ENCODE measurements at places on chromosomes 2 and 18. TPM values are rescaled to one million over a fixed set of nuclear protein-coding genes. Genes with fewer than 3 reads are reported as not detected.

- DNase-seq: peak; percentile 26
Measured at GRCh38 chr2:41698678-41699422, 349.0 kb upstream of the PKDCC start.

- no peak for DNase-seq
Measured at GRCh38 chr2:73921581-73921980, 5.1 kb upstream of the DGUOK start.

- peak; percentile 51 for DNase-seq
Measured at GRCh38 chr2:240905176-240905781, 857 bp upstream of the CROCC2 start.

DNA sequence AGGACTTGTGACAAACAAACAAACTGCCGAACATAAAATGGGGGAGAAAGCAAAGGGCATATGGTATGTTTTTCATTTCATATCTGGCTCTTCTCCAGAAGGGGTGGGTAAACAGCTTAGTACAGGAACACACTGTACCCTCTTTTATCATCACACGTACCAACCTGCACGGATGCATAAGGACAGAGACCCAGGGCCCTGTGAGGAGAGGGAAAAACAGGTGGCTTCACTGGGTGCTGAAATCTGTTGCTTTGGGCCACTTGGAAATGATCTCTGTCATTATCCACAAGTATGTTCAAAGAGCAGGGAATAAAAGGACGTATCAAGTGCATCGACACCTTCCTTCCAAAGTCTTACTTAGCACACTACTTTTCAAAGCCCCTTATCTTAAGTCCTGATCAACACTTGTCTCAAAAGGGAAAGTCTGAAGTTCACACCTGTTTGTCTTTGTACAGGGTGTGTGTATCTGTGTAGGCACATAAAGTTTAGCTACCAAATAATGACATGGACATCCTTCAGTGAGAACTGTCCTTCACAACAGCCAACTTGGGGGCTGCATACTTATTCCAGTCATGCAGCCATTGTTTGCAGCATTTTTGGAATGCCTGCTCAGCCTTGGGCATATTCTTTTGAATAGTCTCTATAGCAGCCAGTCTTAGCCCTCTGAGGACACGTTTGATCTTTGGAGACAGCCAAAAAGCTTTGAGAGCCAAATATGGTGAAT is 60.6 kb downstream of the IRS1 start:
- no peak for DNase-seq

GRCh38 chr2:158013891-158014290 is 87.8 kb upstream of the UPP2 start:
- DNase-seq: no peak

GRCh38 chr2:40213619-40214018 is 238.3 kb downstream of the SLC8A1 start:
- DNase-seq: no peak

DNA sequence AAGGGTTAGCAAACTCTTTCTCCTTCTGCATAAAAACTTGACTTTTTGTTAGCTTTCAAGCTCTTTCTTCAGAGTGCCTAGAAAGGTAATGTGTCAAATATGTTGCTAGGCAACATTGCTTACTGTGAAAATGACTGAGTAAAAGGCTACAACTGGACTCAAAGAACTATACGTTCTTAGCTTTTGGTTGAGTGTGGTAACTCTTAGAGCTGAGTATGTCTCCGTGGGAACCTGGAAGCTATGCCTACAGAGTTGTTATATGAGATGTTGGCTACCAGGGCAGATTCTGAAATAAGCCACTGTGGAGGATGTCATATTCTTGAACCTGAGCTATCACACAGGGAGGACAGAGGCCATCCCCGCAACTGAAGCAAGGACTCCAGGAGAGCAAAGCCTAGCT is 105.5 kb downstream of the ARL6IP6 start:
- DNase-seq: no peak

DNA sequence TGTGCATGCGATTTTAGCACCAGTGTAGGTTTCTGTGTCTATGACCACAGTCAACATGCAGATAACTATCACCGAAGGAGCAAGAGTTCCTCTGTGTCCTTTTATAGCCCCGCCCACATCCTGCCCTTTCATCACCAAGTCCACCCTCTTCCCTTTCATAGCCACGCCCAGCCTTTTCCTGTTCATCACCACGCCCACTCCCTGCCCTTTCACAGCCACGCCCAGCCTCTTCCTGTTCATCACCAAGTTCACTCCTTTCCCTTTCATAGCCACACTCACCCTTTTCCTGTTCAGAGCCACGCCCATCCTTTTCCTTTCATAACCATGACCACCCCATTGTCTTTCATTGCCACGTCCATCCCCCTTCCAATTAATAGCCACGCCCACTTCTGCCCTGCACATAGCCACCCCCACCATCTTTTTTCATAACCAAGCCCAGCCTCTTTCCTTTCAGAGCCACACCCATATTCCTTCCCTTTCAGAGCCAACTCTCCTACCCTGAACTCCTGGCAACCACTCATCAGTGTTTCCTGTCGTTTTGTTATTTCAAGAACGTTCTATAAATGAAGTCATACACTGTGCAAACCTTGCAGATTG is 273.9 kb downstream of the MYT1L start:
- DNase-seq: peak; percentile 17

DNA sequence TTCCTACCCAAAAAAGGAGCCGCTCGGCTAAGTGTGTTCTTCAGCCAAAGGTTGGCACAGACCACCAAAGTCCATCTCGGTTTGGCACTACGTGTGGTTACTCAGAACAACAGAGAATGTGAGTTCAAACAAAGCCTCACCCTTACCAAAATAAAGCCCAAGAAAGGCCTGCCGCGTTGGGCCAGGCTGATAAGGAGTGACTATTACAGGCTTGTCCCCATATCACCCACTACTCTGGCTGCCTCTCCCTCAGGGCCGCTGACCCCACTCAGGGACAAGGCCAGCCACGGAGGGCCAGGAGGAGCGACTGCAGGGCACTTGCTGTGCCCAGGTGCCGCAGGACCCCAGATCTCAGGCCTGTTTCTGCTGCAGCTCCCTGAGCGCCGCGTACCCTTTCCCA is 13.8 kb downstream of the HS1BP3 start:
- no peak for DNase-seq

GRCh38 chr18:48834413-48835031 is 116.2 kb downstream of the SMAD7 start:
- peak; percentile 36 for DNase-seq

GRCh38 chr2:86195808-86196387 is 636 bp upstream of the IMMT start:
- DNase-seq: no peak

DNA sequence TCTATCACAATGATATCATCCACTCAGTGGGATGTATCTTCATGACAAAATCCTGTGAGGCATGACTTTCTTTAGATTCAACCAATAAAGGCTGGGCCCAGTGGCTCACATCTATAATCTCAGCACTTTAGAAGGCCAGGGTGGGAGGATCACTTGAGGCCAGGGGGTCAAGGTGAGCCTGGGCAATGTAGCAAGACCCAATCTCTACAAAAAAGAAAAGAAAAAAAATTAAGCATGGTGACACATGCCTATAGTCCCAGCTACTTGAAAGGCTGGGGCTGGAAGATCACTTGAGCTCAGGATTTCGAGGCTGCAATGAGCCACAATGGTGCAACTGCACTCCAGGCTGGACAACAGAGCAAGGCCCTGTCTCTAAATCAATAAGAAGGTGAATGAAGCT is 68.0 kb downstream of the PLB1 start:
- DNase-seq: no peak

DNA sequence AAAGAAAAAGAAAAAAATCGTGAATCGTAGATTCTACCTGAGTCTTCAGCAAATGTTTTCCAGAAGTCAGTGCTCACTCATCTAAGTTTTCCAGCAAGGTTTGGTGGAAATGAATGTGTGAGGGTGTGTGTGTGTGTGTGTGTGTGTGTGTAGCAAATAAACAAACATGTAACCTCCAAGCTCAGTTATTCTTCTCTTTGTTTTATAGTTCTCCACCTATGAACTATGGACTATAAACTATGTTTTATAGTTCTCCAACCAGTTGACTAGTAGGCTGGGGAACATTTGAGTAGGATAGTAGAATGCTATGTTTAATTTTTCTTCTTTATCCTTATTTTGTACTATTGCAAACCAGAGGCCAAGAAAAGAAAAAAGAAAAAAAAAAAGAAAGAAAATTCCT is 44.6 kb upstream of the SERPINE2 start:
- no peak for DNase-seq

- no peak for DNase-seq
Measured at GRCh38 chr2:164514491-164514890, 106.8 kb downstream of the GRB14 start.

- peak; percentile 67 for DNase-seq
Measured at GRCh38 chr2:218186355-218186766, 19.6 kb upstream of the CXCR1 start.

GRCh38 chr2:58967736-58968135 is 726.6 kb upstream of the FANCL start:
- no peak for DNase-seq

DNA sequence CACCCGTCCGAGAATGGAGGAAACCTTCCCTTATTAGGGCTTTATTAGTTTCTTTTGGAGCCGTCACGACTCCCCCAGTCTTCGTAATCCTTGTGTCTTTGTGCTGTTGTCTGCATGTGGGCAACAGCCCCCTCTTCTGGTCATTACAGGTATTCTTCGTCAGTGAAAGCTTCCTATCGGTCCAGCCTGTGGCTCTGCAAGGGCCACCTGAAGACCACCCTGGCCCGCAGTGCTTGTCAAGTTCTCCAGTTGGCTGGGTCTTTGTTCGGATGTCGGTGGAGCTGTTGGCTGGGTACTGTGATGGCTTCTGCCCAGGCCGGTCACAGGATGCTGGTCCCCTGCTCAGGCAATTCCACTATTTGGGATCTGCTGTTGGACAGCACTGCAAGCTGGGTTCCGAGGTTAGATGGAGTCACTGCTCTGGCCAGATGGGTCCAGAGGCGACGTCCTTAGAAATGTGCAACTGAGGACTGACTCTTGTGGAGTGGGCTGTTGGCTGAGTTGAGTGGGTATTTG is 19.2 kb downstream of the E2F6 start:
- DNase-seq: peak; percentile 78

DNA sequence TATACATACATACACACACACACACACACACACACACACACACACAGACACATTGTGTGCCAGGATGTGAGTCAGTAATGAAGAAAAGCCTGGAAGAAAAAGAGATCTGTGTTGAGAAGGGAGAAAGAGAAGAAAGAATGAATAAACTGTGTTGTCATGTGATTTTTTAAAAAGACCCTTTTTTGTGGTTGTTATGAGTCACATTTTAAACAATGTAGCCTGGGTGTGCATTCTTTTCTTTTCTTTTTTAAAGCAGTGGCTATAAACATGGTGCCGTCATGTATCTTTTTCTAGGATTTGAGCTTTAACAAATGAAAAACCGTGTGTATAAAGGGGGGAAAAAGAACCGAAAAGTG is 87.2 kb downstream of the NRP2 start:
- no peak for DNase-seq

DNA sequence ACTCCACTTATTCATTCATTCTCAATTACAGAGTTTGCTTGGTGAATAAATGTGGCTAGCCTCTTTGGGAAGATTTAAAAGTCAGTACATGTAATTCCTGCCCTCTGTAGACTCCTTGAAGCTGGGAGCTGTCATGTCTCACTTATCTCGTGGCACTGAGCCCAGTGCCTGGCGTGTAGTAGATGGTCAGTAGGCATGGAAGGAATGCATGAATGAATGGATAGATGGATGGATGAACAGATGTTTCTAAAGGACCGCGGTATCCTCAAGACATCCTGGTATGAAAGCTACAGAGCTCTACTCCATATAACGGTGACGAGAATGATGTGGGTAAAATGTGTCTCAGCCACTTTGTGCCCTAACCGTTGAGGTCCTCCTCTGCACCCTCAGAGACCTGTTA is 83.0 kb downstream of the MARCO start:
- DNase-seq: no peak

GRCh38 chr2:9773903-9774239 is 69.4 kb upstream of the TAF1B start:
- DNase-seq: peak; percentile 39

- peak; percentile 32 for DNase-seq
Measured at GRCh38 chr2:75522543-75523312, 38.0 kb downstream of the EVA1A start.

DNA sequence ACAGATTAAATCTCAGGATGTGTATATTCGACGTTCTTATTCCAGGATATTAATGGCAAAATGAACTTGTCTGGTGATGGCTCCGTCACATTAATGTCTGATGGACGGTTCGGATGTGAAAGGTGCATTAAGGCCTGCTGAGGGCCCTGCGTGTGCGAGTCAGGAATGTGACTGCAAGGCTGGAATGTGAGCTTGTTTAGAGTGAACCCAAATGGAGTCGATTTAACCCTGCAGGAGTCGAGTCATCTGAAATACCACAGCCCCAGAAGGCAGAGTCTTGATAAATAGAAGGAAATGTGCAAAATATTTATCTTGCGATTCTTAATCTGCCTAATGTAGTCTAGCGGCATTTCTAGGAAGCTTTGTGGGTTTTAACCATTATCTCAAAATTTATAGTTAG is 44.3 kb downstream of the RDH14 start:
- peak; percentile 31 for DNase-seq

- no peak for DNase-seq
Measured at GRCh38 chr2:31168291-31168690, 30.1 kb upstream of the GALNT14 start.

DNA sequence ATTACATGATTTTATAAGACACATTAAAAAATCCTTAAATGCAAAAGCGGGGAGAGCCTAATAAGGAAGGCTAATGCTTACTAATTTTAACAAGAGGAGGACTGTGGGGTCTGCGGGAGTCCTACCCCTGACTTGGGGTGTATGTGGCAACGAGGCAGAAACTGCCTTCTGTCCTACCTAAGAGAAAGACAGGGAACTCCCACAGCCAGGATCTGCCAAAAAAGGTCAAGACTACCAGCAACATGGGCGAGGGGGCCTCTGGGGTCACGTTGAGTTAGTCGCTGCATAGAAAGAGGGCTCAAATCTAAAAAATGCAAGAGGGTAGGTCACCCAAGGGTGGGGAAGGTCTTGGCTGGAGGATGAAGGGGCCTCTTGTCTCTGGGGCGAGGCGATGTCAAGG is 529 bp upstream of the AMER3 start:
- no peak for DNase-seq

GRCh38 chr2:223835701-223836532 is 1.5 kb downstream of the AP1S3 start:
- DNase-seq: no peak

- peak; percentile 14 for DNase-seq
Measured at GRCh38 chr2:23916727-23917405, 10.1 kb downstream of the ATAD2B start.

GRCh38 chr2:24304631-24305030 is 55.7 kb downstream of the ITSN2 start:
- peak; percentile 41 for DNase-seq

The METAP1D gene
- 2.5 TPM for polyA plus RNA-seq

The LAMA1 gene
- 0.66 TPM for polyA plus RNA-seq

The SEMA4F gene
- 3.0 TPM for polyA plus RNA-seq

The RBMS1 gene
- polyA plus RNA-seq: 49.5 TPM

The STARD6 gene
- polyA plus RNA-seq: not detected

The GPR75 gene
- polyA plus RNA-seq: 0.71 TPM

The PID1 gene
- 17.0 TPM for polyA plus RNA-seq

The CPS1 gene
- polyA plus RNA-seq: 0.57 TPM

The ASTL gene
- polyA plus RNA-seq: 0.34 TPM

The CDC42EP3 gene
- 37.4 TPM for polyA plus RNA-seq

The RNF144A gene
- 2.7 TPM for polyA plus RNA-seq

The ACADL gene
- polyA plus RNA-seq: 7.9 TPM

The ANO7 gene
- polyA plus RNA-seq: 1.1 TPM

The BCL2 gene
- polyA plus RNA-seq: 1.5 TPM

The RALB gene
- polyA plus RNA-seq: 34.6 TPM

The TGFBRAP1 gene
- 9.4 TPM for polyA plus RNA-seq

The CCDC178 gene
- 0.61 TPM for polyA plus RNA-seq

The NCKAP5 gene
- polyA plus RNA-seq: 5.6 TPM

The ASB3 gene
- 11.9 TPM for polyA plus RNA-seq

The HOXD12 gene
- not detected for polyA plus RNA-seq

The EPB41L5 gene
- 14.7 TPM for polyA plus RNA-seq

The GALNT3 gene
- 19.0 TPM for polyA plus RNA-seq

The NETO1 gene
- 0.05 TPM for polyA plus RNA-seq

All from lung (tissue), 17 donors.